CD4-positive, alpha-beta memory T cell (primary cell): ENCODE measurements at places on chromosomes 7 and 10. TPM values are rescaled to one million over a fixed set of nuclear protein-coding genes. Genes with fewer than 3 reads are reported as not detected.

PRKAR1B gene
- 12.4 TPM for polyA plus RNA-seq

DNA sequence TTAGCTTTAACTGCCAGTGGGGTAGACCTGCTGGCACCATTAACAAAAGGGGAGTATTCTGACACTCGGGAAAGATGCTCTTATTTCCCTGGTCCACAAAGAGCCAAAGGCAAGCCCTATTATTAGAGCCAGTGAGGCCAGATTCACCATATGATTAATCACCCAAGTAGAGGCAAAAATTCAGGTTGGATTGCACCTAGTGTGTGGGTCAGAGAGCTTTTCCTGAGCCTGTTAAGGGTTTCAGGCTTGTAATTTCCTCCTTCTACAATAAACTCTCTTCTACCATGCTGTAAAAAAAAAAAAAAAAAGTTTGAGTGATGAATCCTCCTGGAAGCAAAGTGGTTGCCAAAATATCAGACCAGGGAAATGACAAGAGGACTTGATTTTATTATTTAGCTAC, 163.5 kb downstream of the MBL2 start:
- DNase-seq = no peak

- DNase-seq = no peak
These were observed 730.8 kb downstream of the PHTF2 start for GRCh38 chr7:78529392-78529791.

DNA sequence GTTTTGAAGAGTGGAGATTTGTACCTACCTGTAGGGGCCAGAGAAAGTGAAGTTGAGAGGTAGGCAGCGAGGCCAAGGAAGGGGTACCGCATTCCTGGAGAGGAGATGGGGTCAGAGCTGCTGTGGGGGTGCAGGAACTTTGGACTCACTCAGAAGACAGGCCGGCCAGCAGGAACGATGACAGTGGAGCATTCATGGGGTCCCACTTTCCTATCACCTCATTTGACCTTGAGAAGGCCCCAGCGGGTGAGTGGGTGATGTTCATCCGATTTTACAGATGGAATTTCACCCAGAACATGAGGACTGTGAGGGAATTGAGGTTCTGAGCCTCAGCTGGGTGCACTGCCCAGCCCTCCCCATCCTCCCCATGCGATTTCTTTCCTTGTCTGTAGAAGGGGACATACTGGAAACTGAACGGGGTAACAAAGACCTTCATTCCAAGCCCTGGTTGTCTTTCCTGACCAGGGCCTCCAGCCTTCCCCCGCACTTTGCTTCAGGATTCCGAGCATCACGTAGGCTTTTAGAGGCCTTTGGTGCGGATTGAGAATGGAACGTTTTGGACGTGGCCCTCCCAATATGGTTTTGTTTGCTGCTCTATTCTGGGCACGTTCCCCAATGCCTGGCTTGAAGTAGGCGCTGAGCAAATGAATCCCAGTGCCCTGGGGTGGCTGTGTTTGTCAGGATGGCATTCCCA, 87.3 kb downstream of the ADCY1 start:
- no peak for DNase-seq

SCIN gene
- polyA plus RNA-seq = 0.07 TPM

DNA sequence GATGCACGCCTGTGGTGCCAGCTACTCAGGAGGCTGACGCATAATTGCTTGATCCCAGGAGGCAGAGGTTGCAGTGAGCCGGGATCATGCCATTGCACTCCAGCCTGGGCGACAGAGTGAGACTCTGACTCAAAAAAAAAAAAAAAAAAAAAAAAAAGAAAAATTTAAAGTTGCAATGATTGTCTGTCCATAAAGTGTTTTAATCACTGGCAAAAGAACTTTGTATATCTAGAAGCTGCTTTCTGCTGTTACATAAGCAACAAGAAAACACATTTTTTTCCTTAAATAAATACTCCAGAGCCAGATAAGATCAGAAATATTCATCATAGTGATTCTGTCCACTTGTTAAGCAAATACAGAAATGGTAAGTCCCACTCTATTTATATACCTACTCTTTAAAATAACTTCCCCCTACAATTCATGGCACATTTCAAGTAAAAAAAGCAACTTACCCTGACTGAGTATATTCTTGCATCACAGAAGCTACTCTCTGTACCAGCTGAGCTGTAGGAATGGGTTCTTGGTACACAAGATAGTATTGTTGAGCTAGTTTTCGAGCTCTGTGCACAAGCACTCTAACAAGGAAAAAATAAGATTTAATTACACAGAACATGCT, 7.6 kb downstream of the PSMA2 start:
- DNase-seq = no peak

- DNase-seq = no peak
These were observed 124.5 kb downstream of the SLC16A9 start for GRCh38 chr10:59585046-59585700.

DNA sequence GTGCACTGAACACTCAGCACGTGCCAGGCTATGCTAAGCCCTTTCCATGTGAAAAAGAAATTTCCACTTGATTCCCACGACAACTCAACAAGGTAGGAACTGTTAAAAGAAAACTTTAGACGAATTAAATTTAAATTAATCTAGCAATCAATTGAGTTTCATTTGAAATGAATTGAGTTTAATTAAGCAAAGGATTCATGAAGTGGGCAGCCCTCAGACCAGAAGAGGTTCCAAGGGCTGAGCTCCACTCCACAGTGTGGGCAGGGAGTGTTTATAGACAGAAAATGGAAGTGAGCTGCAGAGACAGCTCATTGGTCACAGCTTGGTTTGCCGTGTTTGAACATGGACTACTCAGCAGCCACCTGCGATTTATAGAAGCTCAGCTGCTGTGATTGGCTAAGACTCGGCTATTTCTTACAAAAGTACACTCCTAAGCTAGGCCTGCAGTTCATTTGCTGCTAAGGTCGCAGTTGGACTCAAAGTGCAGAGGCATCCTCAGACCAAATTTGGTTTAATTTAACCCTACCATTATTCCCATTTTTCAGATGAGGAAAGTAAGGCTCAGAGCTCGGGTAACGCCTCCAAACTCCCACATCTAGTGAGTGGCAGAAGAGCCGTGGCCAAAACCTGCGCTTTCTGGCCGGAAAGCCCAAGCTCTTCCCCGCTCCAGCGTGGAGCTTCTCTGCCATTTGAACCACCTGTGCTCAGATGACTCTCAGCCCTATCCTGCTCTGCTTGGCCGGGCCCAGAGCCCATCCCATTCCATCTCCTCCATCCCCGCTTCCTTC, 24.9 kb downstream of the CALML3 start:
- no peak for DNase-seq

DNA sequence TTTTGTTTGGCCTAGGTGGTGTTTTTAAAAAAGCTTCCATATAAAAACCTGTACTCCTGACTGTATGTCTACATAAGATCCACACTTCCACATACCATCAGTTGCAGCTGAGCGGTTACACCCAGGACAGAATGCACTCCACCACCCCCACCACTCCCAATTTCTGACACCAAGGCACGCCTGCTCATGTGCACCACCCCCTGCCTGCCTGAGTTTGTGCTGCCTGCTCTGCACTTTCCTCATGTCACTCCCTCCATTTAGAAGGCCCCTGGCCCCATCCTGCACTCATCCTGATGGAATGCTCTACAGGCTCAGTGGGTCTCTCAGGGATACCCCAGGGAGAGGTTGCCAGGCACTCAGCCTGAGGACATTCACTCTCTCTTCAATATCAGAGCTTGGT, 6.5 kb downstream of the VPS41 start:
- DNase-seq = no peak

HOXA6 gene
- polyA plus RNA-seq = not detected

DNA sequence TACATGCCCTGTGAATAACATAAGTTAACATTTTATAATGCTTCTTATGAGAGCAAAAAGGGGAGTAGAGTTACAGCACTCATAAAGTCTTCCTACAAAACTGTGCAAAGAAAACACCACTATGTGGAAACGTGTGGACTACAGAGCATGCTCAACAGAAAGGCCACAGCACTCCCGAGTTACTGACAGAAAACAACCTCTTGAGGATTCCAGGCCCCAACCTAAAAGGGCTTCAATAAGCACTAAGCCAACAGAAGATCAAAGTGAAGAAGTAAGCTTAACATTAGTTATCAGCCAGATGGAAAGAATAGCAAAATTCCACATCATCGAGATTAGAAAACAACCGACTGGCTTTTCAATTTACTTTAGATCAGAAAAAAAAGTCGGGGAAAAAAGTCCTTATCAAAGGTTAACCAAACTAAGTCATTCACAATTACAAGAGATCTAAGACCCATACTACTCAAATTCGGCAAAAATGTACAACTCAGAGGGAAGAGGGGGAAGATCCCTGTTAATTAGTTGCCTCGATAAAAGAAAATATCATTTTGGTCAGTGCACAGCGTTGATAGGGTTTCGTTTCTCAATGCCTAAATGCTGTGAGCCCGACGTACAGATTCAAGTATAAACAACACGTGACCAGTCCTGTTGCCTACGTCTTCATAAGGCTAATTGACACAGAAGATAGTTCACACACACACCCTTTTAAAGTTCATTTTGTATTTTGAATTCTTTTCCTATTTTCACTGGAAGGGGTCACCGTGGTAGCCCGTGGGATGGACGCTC, 1.4 kb downstream of the KBTBD2 start:
- DNase-seq = peak; percentile 78

CCNY gene
- polyA plus RNA-seq = 5.6 TPM

DNA sequence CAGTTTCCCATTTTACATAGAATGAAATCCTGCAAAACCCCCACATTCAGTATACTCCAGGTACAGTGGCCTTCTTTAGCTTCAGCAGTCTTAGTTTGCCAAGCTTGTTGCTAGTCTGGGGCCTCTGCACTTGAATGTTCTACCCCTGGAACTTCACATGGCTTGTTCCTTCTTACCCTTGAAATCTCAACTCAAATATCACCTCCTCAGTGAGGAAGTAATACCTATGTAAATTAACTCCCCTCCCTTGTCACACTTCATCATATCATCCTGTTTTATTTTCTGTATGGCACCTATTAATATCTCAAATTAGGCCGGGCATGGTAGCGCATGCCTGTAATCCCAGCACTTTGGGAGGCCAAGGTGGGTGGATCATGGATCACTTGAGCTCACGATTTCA, 163.8 kb upstream of the KAT6B start:
- DNase-seq = no peak

HEPACAM2 gene
- polyA plus RNA-seq = not detected

DNA sequence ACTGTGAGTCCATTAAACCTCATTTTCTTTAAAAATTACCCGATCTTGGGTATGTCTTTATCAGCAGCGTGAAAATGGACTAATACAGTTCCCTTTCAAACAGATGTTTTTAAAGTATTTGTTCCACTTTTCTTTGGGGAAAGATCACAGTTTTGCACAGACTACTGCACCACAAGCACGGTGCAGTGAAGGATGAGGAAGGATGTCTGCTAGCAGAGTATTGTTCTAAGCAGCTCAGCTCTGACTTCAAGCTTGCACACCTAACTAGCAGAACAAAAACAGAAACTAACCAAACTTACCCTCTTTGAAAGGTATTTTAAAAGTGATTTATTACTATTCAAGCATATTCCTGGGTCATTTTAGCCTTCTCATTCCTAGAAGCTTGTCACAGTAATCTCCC, 20.0 kb downstream of the THNSL1 start:
- DNase-seq = no peak

GNG11 gene
- polyA plus RNA-seq = not detected

DNA sequence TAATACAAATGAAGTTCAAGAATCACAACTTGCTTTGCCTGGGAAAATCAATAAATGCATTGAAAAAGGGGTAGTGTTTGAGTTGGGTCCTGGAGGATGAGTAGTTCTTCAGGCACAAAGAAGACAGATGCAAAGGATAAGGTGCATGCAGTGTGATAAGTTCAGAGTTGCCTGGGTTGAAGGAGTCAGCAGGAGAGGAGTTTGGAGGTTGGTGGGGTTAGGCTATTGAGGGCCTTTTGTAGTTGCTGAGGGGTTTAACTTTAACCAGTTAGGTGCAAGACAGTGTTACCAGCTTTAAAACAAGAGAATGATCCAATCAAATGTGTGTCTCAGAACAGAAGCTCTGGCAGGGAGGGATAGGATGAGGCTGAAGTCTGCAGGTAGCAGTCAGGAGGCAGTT, 44.3 kb upstream of the GLCCI1 start:
- DNase-seq = no peak

DNA sequence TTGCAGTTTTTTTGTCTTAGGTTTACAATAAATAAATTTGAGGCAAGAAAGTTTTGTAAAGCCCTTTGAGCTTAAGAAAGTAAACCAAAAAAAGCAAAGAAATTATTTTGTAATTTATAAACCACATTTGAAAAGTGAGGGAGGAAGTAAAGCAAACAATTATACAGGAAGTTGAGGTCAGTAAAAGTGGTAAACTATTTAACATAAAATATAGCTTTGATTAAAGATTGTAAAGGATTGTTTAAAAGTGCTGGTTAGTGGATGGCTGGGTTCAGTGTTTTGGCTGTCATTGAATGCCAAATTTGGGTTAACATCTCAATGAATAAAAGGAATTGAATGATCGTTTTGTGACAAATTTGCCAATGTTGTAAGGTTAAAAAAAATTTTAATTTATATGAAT, 9.9 kb downstream of the SOSTDC1 start:
- no peak for DNase-seq

GRCh38 chr10:89567576-89568245, 32.3 kb upstream of the SLC16A12 start:
- DNase-seq = no peak

- no peak for DNase-seq
These were observed 93.5 kb downstream of the TNS3 start for GRCh38 chr7:47488201-47488968.

CPA2 gene
- polyA plus RNA-seq = not detected

GRCh38 chr7:24227603-24228359, 56.2 kb upstream of the NPY start:
- DNase-seq = peak; percentile 48

- DNase-seq = no peak
These were observed 15.5 kb downstream of the TAS2R40 start for GRCh38 chr7:143237366-143237765.

ADRA2A gene
- polyA plus RNA-seq = not detected

GRCh38 chr10:96626795-96627194, 40.0 kb upstream of the TM9SF3 start:
- no peak for DNase-seq

DNA sequence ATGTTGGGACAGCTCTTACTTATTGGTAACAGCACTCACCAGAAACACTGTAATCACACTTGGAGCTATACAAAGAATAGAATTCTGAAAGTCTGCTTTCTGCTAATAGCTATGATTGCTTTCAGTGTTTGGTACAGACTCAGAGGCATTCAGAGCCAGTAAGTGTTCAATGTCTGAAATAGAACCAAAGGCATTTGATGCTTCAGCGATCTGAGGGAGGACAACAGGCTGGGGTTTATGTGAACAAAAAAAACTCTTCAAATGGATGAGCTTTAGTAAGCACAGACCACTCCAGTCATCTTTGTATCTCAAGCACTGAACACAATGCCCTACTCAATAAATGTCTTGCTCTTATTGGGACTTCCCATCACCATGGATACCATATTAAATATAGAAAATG, 322.8 kb upstream of the GRM3 start:
- DNase-seq = no peak

GCK gene
- 0.38 TPM for polyA plus RNA-seq

GRCh38 chr10:1395481-1396296, 339.5 kb downstream of the WDR37 start:
- no peak for DNase-seq

GRCh38 chr7:2175091-2175490, 57.7 kb downstream of the MAD1L1 start:
- DNase-seq = no peak

CASP7 gene
- polyA plus RNA-seq = 22.7 TPM

AEBP1 gene
- polyA plus RNA-seq = 2.3 TPM

GRCh38 chr7:116271161-116271913, 61.0 kb downstream of the TES start:
- no peak for DNase-seq

PCDH15 gene
- not detected for polyA plus RNA-seq
